ENCODE measurements at places on chromosomes 3 and 15.

DNA sequence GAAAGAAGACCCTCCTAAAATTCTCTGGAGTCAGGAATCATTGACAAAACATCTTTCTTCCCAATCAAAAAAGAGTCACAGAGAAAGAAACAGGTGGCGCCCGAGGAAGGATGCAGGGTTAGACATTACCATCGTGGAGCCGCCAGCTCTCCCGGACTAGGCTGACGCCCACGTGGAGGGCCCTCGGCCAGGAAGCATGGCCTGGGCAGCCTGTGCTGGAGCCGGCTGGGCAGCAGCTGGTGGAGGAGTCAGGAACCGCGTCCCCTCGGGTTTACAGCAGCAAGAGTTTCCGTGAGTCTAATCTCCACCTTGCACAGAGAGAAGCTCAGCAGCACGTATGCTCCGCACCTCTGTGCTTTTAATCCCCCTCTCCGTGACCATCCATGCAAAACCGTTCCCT is 533.7 kb upstream of the ATP11B start:
- DNase-seq = no peak

DNA sequence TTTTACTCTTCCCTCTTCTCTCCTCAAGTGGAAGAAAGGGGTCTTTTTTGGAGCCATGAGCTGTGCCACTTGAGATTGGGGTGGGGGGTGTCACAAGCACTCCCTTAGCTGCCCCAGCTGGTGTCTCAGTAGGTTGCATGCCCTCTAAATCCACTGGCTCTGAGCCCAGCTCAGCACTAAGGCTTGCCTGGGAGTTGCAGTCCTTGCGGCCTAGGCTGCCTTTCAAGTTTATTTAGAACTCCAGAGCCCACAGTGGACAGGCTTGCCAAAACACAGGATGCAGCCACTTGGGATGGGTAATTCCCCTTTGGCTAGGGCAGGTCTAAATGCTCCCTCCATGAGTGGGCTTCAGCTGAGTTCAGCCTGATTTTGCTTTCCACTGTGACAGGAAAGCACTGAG is 24.7 kb downstream of the C3orf20 start:
- DNase-seq = no peak

DNA sequence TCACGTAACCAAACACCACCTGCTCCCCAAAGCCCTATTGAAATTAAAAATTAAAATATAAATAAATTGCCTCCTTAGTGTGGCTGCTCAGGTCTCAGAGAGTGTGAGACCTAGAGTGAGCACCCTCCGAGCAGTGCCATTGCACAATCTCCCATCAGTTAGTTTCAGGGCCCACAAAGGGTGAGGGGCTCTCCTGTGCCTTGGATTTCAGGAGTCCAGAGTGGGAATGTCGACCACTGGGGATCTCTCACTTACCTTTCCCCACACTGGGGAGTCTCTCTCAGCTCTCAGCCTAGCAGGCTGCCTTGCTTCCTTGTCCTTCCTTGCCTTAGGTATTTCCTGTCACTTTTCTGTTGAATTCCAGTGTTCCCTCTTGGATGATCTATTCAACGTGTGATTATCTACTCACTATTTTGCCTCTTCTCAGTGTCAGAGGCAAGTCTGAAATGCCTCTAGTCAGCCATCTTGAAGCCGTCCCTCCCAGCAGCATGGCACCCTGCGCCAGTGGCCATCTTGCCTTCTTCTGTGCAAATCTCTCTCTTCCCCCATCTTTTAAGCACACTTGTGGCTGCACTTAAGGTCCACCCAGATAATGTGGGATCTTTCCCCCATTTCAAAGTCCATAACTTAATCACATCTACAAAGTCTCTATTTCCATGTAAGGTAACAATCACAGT is 119.3 kb downstream of the LRRK1 start:
- DNase-seq = no peak

DNA sequence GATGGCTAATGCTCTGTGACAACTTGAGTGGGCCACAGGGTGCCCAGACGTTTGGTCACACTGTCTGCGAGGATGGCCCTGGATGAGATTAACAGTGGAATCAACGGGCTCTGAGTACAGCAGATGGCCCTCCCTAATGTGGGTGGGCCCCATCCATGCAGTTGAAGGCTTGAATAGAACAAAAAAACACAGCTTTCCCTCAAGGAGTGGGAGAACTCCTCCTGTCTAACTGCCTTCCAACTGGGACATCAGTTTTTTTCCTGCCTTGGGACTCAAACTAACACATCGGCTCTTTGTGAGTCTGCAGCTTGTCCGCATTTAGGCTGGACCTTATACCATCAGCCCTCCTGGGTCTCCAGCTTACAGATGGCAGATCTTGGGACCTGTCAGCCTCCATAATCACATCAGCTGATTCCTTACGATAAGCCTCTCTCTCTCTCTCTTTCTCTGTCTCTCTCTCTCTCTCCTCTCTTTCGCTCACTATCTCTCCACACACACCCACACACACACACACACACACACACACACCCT is 20.8 kb downstream of the FAM174B start:
- DNase-seq = no peak

GRCh38 chr3:1506090-1506489 is 413.3 kb downstream of the CNTN6 start:
- DNase-seq = no peak

DNA sequence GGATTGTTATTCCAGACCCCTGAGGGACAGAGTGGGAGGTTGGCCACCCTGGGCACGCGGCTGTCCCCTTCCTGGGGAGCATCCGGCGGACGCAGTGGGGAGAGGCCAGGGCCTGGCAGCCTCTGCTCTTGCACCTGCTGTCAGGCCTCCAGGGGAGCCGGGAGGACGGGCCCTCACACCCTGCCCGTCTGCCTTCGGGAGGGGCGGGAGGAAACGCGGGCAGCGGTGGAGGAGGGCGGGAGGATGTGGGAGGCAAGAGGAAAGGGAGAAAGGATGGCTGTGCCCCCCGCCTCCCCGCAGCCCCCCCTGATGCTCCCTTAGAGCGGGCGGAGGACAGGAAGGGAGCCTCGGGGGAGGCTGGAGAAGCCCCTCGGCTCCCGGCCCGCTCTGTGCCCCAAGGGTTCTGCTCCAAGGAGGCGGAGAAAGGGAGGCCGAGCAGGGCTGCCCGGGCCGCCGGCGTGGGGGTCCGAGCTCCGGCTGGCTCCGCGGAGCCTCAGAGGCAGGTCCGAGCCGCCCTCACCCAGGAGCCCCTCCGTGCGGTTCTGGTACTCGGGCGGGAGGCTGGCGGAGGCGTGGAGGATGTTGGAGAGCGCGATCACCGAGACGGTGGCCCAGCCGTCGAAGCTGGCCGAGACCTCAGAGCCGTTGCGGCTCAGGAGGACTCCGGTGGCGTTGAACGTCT is 40.9 kb downstream of the MUC20 start:
- DNase-seq = no peak

GRCh38 chr3:119195911-119196310 is 22.5 kb downstream of the UPK1B start:
- DNase-seq = no peak

DNA sequence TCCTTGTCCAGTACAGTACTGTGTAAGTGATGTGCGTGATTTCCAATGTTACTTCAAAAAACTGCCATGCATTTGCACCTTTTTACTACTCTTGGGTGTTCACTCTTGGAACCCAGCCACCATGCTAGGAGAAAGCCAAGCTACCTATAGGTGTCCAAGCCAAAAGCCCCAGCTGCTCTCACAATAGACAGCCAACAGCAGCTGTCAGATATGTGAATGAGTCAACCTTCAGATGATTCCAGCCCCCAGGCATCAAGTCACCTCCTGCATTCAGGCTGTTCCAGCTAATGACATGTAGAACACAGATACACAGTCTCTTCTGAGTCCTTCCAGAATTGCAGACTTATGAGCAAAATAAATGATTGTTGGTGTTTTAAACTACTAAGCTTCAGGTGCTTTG is 417.7 kb upstream of the TGFBR2 start:
- no peak for DNase-seq

- DNase-seq = no peak
Measured at GRCh38 chr3:66396888-66397287, 103.9 kb downstream of the LRIG1 start.

DNA sequence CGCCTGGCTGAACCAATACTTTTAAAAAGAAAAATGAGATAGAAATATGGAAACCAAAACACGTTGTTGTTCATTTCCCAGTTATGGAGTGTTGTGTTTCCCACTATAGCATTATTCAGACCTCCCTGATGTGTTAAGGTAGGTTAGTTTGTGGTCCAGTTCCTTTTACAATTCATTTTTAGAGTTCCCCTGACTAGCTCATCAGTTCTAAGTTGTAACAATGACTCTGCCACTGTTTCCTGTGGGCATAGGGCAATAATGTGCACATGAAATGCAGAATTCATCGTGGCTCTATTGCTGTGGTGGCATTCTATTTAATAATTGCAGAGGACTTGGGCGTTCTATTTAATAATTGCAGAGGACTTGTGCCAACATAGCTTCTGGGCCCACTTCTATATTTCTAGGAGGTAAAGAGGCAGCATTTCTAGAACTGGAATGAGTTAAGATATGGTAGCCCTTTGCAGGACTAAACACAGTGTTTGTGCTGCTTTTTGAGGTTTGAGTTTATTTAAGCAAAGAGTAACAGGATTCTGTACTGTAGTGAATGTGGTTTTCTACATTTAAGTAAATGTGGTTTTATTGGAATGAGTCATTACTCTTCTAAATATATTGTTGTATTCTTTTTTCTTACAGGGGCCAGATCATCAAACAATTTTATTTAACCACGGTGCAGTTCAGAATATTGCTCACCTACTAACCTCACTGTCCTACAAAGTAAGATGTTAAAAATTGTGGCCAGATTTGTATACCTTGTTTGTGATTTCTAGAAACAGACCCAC is 47.5 kb downstream of the ARMC8 start:
- no peak for DNase-seq

GRCh38 chr3:69562020-69562419 is 176.1 kb upstream of the FRMD4B start:
- no peak for DNase-seq
